Natural killer cell (primary cell): ENCODE measurements at places on chromosomes 6 and 20. TPM values are rescaled to one million over a fixed set of nuclear protein-coding genes. Genes with fewer than 3 reads are reported as not detected.

PPP1R10 gene
- 222 TPM for total RNA-seq

GRCh38 chr20:3168079-3168828 lies 5.1 kb downstream of the LZTS3 start:
- H3K4me1 ChIP-seq = peaks cover 9% of the 10 kb centered on the region
- H3K4me3 ChIP-seq = no peak overlapping the region
- no peak overlapping the region for H3K27ac ChIP-seq
- H3K36me3 ChIP-seq = no peaks in the 10 kb centered on the region
- H3K27me3 ChIP-seq = peaks cover 19% of the 10 kb centered on the region
- DNase-seq = peak; percentile 46

DNA sequence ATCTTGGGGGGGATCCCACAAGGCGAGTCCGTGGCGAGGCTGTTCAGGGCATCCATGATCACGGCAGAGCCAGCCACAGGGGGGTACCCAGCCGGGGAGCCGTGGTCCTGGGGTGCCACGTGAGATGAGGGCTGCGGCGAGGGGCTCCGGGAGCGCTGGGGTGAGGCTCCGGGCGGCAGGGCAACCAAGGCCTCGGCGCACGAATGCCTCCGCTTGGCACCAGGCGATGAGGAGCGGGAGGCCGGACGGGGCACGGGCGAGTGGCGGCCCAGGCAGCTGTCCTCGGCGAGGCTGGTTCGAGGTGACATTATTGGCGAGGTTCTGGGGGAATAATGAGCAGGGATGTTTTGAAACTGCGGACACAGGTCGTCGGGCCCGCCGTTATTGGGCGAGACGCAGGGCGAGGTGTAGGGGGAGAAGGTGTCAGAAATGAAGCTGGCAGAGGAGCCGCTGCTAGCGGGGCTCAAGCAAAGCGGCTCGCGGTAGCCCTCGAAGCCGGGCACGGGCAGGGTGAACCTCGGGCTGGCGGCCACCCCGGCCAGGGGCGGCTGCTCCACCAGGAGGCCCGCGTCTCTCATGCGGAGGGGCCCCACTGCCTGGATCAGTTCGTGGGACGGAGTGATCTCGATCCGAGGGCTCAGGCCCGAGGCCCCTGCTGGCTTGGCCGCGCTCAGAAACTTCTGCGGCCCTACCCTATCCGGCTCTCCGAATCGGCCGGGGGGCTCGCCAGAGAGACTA lies 19.1 kb downstream of the NFATC2 start:
- no peak overlapping the region for H3K27ac ChIP-seq
- peaks cover 40% of the 10 kb centered on the region for H3K36me3 ChIP-seq
- no peaks in the 10 kb centered on the region for H3K27me3 ChIP-seq
- H3K4me3 ChIP-seq = no peak overlapping the region
- peaks cover 45% of the 10 kb centered on the region for H3K4me1 ChIP-seq
- no peak for DNase-seq

NOX3 gene
- not detected for total RNA-seq

DNA sequence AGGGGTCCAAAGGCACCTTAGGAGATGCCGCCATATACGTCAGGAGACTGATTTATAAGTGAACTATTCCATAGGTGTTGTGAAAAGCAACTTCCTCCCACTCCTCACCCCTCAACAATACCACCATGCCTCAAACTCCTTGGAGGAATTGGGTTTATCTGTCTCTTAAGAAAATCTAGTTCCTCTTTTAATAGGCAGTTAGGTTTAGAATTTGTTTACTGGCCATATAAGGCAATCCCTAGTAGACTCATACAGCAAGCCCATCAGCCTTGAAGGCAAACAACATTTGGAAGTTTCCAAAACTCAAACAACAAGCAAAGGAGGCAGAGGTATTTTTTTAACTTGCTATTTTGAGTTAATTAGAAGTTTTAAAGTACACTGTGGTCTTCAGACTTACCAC lies 66.1 kb downstream of the PRND start:
- DNase-seq = no peak
- H3K4me3 ChIP-seq = no peak overlapping the region
- no peak overlapping the region for H3K27ac ChIP-seq
- H3K36me3 ChIP-seq = peaks cover 88% of the 10 kb centered on the region

DNA sequence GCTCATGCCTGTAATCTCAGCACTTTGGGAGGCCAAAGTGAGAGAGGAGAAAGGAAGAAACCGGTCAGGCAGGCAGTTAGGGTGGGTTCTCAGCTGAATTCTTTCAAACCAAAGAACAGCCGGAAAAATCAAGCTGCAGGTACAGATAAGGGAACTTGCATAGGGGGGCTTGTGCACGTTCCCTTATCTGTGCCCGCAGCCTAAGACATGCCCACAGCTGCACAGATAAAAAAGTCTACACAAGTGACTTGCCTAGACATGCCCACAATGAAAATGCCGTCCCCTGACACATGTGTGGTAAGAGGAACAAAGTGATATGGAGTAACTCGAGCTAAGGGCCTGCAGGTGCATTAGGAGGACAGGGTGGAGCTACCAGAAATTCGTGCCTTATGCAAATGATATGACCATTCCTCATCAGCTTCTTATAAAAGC lies 175.8 kb upstream of the SALL4 start:
- no peak for DNase-seq
- no peaks in the 10 kb centered on the region for H3K4me1 ChIP-seq
- no peaks in the 10 kb centered on the region for H3K27me3 ChIP-seq
- no peak overlapping the region for H3K4me3 ChIP-seq

DNA sequence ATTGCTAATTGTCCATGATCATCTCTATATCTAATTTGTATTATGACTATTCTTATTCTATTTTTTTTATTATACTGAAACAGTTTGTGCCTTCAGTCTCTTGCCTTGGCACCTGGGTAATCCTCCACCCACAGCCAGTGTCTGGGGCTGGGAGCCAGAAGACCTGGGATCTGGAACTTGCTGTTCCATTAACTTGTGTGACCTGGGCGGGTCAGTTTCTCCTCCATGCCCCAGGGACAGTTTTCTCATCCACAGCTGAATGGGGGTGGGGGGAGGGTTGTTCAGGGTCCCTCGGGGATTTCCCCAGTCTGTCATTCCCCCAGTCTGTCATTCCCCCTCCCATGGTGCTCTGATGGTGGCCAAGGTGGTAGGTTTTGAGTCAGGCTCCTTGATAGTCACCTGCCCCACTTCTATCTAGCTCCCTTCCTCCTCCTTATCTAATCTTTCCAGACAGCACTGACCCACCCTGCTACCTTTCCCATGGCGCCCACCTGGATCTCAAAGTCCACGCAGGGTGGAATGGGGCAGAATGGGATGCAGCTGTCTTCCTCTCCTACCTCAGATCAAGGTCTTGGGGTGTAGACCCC lies 10.9 kb downstream of the ITPR3 start:
- no peak for DNase-seq
- no peak overlapping the region for H3K4me3 ChIP-seq
- H3K36me3 ChIP-seq = no peaks in the 10 kb centered on the region
- H3K27ac ChIP-seq = no peak overlapping the region
- H3K27me3 ChIP-seq = no peaks in the 10 kb centered on the region

- no peaks in the 10 kb centered on the region for H3K4me1 ChIP-seq
- H3K27ac ChIP-seq = no peak overlapping the region
- H3K27me3 ChIP-seq = peaks cover 16% of the 10 kb centered on the region
- no peaks in the 10 kb centered on the region for H3K36me3 ChIP-seq
- no peak for DNase-seq
Observed at GRCh38 chr6:27577922-27578321, 105.0 kb upstream of the ZNF184 start.

DNA sequence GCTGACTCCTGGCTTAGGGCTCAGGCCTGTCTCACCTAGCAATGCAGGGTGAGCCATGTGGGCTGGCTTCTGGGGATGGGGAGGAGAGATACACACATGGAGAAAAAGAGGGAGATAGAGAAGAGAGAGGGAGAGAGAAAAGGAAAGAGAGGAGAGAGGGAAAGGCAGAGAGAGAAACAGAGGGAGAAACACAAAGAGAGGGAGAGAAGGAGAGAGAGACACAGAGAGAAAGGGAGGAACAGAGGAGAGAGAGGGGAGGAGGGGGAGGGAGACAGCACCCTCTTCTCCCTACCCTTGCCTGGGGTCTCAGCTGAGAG lies 24.8 kb downstream of the NTSR1 start:
- no peaks in the 10 kb centered on the region for H3K27me3 ChIP-seq
- no peak overlapping the region for H3K27ac ChIP-seq
- no peak for DNase-seq
- peaks cover 25% of the 10 kb centered on the region for H3K4me1 ChIP-seq
- H3K4me3 ChIP-seq = no peak overlapping the region

GRCh38 chr6:79928478-79928998 lies 18.8 kb downstream of the ELOVL4 start:
- H3K4me1 ChIP-seq = no peaks in the 10 kb centered on the region
- H3K27me3 ChIP-seq = peaks cover 3% of the 10 kb centered on the region
- no peak overlapping the region for H3K4me3 ChIP-seq
- DNase-seq = no peak

GRCh38 chr6:26223650-26224546 lies 136.7 kb downstream of the HFE start:
- no peaks in the 10 kb centered on the region for H3K36me3 ChIP-seq
- no peaks in the 10 kb centered on the region for H3K27me3 ChIP-seq

SOX18 gene
- not detected for total RNA-seq

DNA sequence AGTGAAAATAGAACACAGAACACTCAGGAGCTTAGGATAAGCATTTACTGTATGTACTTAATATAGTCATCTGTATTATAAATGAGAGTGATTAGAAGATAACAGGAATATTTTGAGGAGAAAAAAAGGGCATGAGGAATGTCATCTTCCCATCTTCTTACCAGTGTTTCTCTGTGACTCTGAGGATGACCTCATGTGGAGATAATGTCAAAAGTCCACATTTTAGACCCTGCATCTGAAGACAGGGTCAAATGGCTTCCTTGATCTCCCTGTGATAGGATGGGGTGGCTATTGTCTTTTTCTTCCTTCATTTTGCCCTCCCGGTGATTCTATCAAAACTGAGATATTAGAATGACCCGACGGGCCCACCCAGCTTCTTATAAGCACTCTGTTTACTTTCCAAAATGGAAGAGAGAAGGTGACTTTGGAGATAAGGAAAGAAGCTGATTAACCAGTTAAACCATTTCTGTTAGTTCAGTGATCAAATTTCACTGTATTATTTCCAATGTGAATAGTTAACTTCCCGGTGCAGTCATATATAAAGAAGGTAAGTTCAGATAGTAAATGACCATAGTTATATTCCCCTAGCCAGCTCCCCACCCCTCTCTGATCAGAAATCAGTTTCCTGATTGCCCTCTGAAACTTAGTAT lies 115.7 kb upstream of the SALL4 start:
- no peaks in the 10 kb centered on the region for H3K36me3 ChIP-seq
- DNase-seq = no peak
- no peak overlapping the region for H3K27ac ChIP-seq
- H3K27me3 ChIP-seq = no peaks in the 10 kb centered on the region
- H3K4me3 ChIP-seq = no peak overlapping the region
- H3K4me1 ChIP-seq = peaks cover 7% of the 10 kb centered on the region
